T1000 (cell line): ENCODE measurements at places on chromosomes 6 and 20.
A peak's percentile ranks its signal among the peaks of the same experiment; 100 is the strongest.

GRCh38 chr20:12113468-12114371 is 196.0 kb downstream of the BTBD3 start:
- peak; percentile 22 for DNase-seq

DNA sequence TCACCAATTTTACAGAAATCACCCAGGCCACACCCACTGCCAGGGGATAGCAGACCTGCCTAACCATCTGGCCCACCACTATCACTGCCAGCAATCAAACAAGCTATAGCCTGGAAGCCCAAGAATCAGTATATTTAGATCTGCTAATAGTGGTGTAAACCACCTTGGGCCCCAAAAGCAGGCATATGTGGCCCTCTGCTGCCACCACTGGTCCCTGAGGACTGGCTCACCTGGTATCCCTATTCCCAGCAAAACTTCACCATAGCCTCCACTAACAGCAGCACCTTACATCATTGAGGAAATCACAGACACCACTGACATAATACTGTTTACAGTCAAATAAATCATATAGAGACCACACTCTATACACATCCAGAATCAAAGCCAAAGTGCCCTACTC is 880.4 kb upstream of the MAN1A1 start:
- DNase-seq: no peak

GRCh38 chr6:142705054-142705453 is 239.9 kb downstream of the HIVEP2 start:
- no peak for DNase-seq

- DNase-seq: no peak
Measured at GRCh38 chr6:24930431-24930871, 5.3 kb downstream of the RIPOR2 start.

DNA sequence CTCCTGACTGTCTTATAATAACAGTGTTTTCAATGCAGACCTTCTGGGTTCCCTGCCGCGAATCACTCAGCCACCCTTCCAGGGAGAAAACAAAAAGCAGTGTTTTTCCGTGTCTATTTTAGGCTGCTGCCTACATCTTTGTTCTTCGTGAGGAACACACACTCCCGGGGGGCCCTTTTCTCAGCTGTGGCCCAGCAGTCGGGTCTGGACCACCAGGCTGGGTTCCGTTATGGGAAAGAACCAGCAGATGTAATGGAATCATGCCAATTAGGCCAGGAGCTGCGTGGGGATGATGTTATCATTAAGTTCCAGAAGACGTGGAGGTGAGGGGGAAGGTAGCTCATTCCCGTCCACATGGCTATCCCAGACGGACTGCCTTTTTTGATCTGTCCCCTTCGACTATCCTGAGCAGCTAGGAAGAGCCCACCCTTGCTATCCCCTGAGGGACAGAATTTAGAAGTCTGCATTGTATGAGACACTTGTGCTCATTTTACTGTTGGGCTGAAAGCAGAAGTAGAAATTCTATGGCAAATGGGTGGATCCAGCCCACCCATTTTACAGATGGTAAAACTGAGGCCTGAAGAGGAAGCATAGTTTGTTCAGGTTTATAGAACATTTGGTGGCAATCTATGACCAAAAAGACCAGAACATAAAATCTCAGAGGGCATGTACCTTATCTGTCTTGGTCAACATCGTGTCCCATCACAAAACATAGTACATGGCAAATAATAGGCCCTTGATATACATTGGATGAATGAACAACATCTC is 54.5 kb downstream of the KCNB1 start:
- DNase-seq: no peak

- DNase-seq: no peak
Measured at GRCh38 chr20:33829636-33830035, 18.5 kb downstream of the CHMP4B start.

DNA sequence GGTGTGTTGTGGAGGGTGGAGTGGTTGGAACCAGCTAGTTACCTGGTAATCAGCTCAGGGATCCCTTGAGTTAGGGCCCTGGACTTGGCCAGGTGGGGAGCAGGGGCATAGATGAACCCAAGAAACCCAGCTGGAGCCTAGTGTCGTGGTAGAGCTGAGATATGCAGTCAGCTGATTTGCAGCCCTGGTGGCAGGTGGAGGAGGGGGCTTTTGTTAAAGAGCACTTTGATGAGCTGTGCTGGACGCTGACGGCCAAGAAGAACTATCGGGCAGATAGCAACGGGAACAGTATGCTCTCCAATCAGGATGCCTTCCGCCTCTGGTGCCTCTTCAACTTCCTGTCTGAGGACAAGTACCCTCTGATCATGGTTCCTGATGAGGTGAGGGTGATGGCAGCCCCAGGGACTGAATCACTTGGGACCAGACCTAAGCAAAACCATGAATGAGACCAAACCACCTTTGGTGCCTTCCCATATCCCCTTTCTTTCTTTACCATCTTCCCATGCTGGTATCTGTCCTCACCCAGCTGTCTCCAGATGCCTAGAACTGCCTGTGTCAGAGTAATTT is 12.7 kb downstream of the DEF6 start:
- DNase-seq: no peak

DNA sequence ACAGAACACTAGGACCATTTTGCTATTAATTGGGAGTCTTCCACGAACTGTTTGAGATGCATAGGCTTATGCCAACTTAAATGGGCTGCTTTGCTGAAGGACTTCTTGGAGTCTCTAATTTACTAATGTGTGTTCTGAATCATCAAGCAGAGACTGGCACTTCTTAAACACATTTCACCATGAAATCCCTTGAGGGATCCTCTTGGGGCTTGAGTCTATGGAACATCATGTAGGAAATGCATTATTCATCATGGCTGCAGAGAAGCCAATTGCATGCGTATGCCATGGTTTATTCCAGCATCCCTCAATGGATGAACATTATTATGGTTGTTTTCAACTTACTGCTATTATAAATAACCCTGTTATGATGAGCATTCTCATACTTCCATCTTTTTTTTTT is 73.4 kb downstream of the FGD2 start:
- DNase-seq: no peak

- DNase-seq: no peak
Measured at GRCh38 chr6:95581073-95581472, 3.7 kb downstream of the MANEA start.
